ENCODE measurements at places on chromosomes 6 and 20.

GRCh38 chr6:36115412-36115811 lies 14.9 kb upstream of the MAPK13 start:
- no peak for DNase-seq

- DNase-seq: peak; percentile 65
Observed at GRCh38 chr20:40160097-40160550, 528.9 kb downstream of the MAFB start.

DNA sequence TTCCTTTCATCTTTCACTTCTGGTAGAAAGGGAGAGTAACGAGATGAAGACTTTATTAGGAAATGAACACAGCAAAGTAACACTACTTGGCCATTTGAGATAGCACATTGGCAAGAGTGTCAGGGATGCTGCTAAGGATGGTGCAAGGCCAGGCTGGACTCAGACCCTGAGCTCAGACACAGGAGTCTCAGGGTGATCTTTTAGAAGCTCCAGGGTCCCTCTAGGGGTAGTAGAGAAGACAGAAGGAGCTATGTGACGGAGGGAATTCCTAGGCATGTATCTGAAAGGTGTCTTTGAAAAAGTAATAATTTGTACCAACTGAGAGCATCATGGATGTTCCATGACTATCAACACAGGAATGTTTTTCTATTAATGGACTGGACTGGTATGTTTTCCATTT lies 436.5 kb downstream of the DHX35 start:
- no peak for DNase-seq

DNA sequence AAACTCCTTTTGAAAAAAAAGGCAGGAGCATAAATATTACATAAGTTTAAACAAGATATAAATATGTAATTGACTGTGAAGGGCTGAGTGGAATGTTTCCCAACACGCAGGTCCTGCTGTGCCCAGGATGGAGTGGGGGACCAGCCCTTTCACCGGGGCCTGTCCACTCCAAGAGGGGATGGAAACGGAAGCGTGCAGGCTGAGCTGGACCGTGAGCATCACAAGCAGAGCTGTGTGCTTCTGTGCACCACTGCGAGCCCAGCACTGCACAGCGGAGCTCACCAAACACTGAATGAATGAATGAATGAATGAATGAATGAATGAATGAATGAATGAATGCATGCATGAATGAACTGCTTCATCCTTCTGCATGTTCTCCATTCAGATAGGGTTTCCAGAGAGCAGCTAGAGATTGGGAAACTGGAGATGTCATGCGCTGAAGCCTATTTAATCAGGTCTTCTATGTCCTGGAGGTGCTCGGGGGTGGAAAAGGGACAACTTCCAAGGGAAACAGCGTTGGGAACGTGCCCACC lies 157.7 kb downstream of the ANKRD60 start:
- DNase-seq: no peak

DNA sequence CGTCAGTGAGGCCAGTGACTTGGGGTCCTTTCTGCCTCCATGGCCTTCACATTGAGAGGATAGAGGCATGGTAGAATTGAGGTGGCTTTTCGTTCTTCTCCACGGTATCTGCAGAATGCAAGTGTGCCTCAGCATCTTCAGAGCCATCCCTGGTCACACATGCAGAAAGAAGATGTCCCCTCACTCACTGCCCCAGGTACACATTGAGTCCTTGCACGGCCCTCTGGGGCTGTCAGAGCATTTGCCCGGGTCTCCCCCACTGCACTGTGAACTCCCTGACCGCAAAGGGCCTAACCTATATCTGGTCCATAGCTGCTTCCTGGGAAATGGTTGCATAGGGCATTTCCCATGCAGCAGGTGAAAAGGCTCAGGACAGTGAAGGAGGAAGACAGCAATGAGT lies 115.7 kb downstream of the SCML4 start:
- DNase-seq: no peak

Data from fibroblast of pulmonary artery (primary cell).